ENCODE measurements at places on chromosomes 13 and 19.

- H3K4me1 ChIP-seq, result no peaks in the 10 kb centered on the region
- peak; percentile 23 for DNase-seq
- H3K27ac ChIP-seq, result no peak within 1 kb of the TSS
- no peaks in the 10 kb centered on the region for H3K36me3 ChIP-seq
- no peak within 1 kb of the TSS for H3K4me3 ChIP-seq
Observed at GRCh38 chr19:6481541-6482342, at the start of gene DENND1C. Gene DENND1C (minus strand): TSS chr19:6481787. CDS start chr19:6481695, 92 bp downstream.

DNA sequence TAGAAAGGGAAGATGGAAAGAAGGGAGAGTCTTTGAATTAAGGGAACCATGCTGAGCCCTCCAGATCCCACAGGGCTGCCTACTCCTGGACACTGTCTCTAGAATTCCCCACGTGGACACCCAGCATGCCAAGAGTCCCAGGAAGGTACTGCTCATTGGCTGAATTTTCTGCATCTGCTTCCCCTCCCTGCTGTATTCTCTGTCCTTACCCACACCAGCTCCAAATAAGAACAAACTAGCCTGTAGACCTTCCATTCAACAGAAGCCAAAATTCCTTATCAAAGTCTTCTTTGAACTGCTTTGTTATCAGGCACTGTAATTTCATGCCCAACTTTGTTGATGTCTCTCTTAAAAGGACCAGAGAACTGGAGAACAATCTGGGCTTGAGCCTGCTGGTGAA is 305.9 kb upstream of the ARGLU1 start:
- no peak overlapping the region for H3K27ac ChIP-seq
- H3K27me3 ChIP-seq, result no peaks in the 10 kb centered on the region
- H3K4me3 ChIP-seq, result no peak overlapping the region
- H3K36me3 ChIP-seq, result no peaks in the 10 kb centered on the region

GRCh38 chr13:66040506-66040905 is 1189.6 kb downstream of the PCDH9 start:
- H3K4me3 ChIP-seq, result no peak overlapping the region
- DNase-seq, result no peak
- H3K27me3 ChIP-seq, result no peaks in the 10 kb centered on the region
- H3K4me1 ChIP-seq, result no peaks in the 10 kb centered on the region
- no peaks in the 10 kb centered on the region for H3K36me3 ChIP-seq

- no peak overlapping the region for H3K27ac ChIP-seq
- DNase-seq, result no peak
- H3K4me3 ChIP-seq, result no peak overlapping the region
- H3K4me1 ChIP-seq, result no peaks in the 10 kb centered on the region
Observed at GRCh38 chr13:48403151-48403631, 9.7 kb downstream of the LPAR6 start.

- H3K27me3 ChIP-seq, result no peaks in the 10 kb centered on the region
- no peaks in the 10 kb centered on the region for H3K4me1 ChIP-seq
- H3K36me3 ChIP-seq, result no peaks in the 10 kb centered on the region
- no peak for DNase-seq
- H3K27ac ChIP-seq, result no peak overlapping the region
- no peak overlapping the region for H3K4me3 ChIP-seq
Observed at GRCh38 chr13:98681049-98681448, 71.4 kb downstream of the SLC15A1 start.

DNA sequence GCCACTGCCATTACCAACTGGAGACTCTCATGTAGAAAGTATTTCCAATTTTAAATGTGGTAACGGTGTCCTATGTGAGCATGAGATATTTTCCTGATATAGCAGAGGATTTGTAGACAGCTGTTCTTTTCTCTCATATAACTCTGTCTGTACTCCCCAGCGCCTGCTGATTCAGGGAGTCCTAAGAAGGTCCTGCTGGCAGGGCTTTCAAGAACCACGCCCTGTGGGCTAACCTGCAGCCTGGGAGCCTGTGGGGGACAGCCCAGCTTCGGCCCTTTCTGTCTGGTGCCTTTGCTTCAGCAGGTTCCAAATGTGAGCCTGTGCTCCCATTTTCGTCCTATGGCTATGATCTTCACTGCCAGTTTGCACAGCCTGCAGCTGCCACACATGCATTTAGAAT is 316.8 kb downstream of the ATP8A2 start:
- no peak overlapping the region for H3K27ac ChIP-seq
- H3K27me3 ChIP-seq, result no peaks in the 10 kb centered on the region
- H3K36me3 ChIP-seq, result no peaks in the 10 kb centered on the region
- H3K4me3 ChIP-seq, result no peak overlapping the region
- H3K4me1 ChIP-seq, result peaks cover 10% of the 10 kb centered on the region

DNA sequence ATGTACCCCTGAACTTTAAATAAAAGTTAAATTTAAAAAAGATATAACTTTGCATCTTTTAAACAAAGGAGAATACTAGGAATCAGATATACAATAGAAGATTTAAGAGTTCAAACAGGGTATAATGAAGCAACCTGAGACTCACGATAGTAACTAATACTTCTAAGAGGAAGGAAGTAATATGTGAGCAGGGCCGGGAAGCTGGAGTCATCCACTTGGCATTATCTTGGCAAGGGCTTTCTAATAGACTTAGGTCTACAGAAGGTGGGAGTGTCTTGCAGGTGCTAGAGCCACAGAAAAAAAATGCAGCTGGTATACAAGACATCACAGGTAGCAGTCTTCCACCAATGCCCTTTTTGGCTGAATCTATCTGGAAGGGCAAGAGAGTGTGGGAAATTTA is 231.9 kb downstream of the KCTD12 start:
- no peak overlapping the region for H3K27ac ChIP-seq
- no peaks in the 10 kb centered on the region for H3K27me3 ChIP-seq
- H3K4me1 ChIP-seq, result peaks cover 3% of the 10 kb centered on the region

GRCh38 chr13:104408733-104409132 is 1342.5 kb upstream of the SLC10A2 start:
- H3K36me3 ChIP-seq, result no peaks in the 10 kb centered on the region
- peak; percentile 2 for DNase-seq
- no peak overlapping the region for H3K4me3 ChIP-seq
- H3K27ac ChIP-seq, result no peak overlapping the region
- no peaks in the 10 kb centered on the region for H3K27me3 ChIP-seq

- no peaks in the 10 kb centered on the region for H3K36me3 ChIP-seq
- DNase-seq, result no peak
- no peak overlapping the region for H3K4me3 ChIP-seq
- H3K27me3 ChIP-seq, result no peaks in the 10 kb centered on the region
Observed at GRCh38 chr19:3302755-3303154, 63.6 kb upstream of the NFIC start.

DNA sequence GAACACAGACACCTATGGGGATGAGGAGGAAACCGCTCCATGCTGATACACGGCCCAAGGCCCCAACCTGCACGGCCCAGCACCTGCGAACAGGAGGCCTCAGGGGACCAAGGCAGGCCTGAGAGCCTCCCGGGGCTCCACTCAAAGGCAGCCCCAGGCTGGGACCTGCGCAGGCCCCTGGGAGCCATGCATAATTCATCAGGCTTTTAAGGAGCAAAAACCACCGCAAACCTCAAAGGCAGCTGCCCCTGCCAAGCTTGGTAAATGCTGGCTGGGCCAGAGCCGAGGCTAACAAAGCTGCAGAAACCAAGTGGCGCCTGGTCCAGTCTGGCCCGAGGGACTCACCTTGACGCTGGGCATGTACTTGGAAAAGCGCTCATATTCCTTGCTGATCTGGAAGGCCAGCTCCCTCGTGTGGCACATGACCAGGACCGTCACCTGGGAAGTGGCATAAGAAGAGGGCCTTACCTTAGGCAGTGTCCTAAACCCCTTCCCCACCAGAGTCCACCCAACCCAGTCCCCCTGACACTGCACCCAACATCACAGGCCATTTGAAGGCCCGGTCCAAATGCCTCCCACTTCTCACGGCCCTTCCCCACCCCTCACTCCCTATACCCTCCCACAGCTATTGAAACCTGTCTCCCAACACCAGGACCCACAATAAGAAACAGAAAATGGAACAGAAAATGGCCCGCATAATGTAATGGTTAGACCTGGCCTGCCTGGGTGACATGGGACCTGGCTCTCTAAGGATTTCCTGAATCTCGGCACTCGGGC is 7.8 kb downstream of the DDX39A start:
- H3K36me3 ChIP-seq, result peaks cover 40% of the 10 kb centered on the region
- H3K27me3 ChIP-seq, result no peaks in the 10 kb centered on the region
- no peak overlapping the region for H3K27ac ChIP-seq
- no peak for DNase-seq
- no peak overlapping the region for H3K4me3 ChIP-seq
- H3K4me1 ChIP-seq, result peaks cover 3% of the 10 kb centered on the region

GRCh38 chr13:45691251-45691650 is 10.9 kb upstream of the CBY2 start:
- H3K4me3 ChIP-seq, result no peak overlapping the region
- no peaks in the 10 kb centered on the region for H3K27me3 ChIP-seq
- H3K27ac ChIP-seq, result no peak overlapping the region
- DNase-seq, result no peak
- peaks cover 4% of the 10 kb centered on the region for H3K4me1 ChIP-seq
- H3K36me3 ChIP-seq, result no peaks in the 10 kb centered on the region

DNA sequence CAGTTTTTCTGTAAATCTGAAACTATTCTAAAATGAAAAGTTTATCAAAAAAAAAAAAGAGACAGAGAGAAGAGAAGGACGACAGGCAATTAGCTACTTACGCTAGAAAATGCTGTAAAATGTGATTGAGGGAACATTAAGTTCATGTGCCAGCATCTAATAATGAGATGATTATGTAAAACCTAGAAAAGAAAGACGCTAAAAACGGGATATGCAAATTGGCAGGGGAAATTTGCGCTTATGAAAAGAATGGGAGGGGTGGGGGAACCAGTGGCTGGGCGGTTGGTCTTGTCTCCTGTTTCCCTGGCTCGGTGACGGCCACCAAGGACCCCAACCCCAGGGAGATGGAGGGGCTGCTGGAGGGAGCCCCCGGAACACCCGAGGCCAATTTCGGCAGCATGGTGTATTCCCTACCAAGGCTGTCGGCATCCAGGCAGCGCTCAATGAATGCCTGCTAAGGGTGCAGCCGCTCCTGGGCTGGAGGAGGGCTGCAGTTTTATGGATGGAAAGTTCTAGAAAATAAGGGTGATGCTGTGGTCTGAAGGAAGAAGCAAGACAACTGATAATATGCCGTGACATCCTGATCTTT is 34.2 kb downstream of the GNG7 start:
- peaks cover 14% of the 10 kb centered on the region for H3K4me1 ChIP-seq
- H3K4me3 ChIP-seq, result no peak overlapping the region
- no peaks in the 10 kb centered on the region for H3K27me3 ChIP-seq
- H3K36me3 ChIP-seq, result no peaks in the 10 kb centered on the region

- no peaks in the 10 kb centered on the region for H3K27me3 ChIP-seq
- no peak for DNase-seq
- no peaks in the 10 kb centered on the region for H3K36me3 ChIP-seq
- H3K4me1 ChIP-seq, result no peaks in the 10 kb centered on the region
- no peak overlapping the region for H3K27ac ChIP-seq
Observed at GRCh38 chr13:68064001-68064770, 834.0 kb upstream of the PCDH9 start.

GRCh38 chr19:46990991-46991676 is 28.5 kb upstream of the NPAS1 start:
- peak; percentile 86 for DNase-seq
- peaks cover 5% of the 10 kb centered on the region for H3K36me3 ChIP-seq
- peak overlapping the region; percentile 69 for H3K27ac ChIP-seq
- H3K4me3 ChIP-seq, result no peak overlapping the region

DNA sequence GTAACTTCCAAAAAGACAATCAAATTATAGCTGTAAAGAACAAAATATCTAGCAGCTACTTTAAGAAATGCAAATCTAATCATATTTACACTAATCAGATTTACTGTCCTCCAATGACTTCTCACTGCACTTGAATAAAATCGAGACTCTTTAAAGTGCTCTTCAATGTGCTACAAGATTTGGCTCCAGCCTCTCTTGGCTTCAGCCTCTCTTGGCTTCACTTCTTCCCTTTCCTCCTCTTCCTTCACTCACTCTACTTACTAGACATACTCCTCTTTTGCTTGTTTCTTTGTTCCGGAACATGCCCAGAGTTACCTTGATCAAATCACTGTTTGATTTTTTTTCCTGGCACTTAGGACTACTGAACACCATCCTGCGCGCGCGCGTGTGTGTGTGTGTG is 495.4 kb downstream of the LMO7 start:
- H3K4me3 ChIP-seq, result no peak overlapping the region
- H3K36me3 ChIP-seq, result no peaks in the 10 kb centered on the region
- H3K4me1 ChIP-seq, result peaks cover 71% of the 10 kb centered on the region
- peak overlapping the region; percentile 76 for H3K27ac ChIP-seq
- DNase-seq, result no peak

DNA sequence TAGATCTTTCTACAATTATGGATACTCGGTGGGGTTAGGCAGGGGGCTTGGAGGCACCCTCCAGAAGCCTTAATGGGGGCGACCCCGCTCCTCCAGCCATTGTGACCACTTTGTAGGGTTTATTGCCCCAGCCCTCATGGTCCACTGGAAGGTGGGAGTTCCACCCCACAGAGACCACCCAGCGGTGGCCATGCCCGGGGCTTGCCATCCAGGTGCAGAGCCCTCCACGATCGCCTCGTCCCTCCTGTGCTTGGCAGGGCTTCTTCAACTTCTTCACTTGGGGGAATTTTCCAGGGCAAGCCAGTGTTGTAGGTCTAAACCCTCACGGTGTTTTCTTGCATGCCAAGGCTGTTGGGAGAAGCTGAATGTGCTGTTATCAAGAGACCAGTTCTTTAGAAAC is 16.1 kb downstream of the ZNF536 start:
- no peak overlapping the region for H3K4me3 ChIP-seq
- H3K27ac ChIP-seq, result no peak overlapping the region
- H3K4me1 ChIP-seq, result peaks cover 4% of the 10 kb centered on the region
- DNase-seq, result no peak
- H3K36me3 ChIP-seq, result no peaks in the 10 kb centered on the region
- H3K27me3 ChIP-seq, result peaks cover 61% of the 10 kb centered on the region

DNA sequence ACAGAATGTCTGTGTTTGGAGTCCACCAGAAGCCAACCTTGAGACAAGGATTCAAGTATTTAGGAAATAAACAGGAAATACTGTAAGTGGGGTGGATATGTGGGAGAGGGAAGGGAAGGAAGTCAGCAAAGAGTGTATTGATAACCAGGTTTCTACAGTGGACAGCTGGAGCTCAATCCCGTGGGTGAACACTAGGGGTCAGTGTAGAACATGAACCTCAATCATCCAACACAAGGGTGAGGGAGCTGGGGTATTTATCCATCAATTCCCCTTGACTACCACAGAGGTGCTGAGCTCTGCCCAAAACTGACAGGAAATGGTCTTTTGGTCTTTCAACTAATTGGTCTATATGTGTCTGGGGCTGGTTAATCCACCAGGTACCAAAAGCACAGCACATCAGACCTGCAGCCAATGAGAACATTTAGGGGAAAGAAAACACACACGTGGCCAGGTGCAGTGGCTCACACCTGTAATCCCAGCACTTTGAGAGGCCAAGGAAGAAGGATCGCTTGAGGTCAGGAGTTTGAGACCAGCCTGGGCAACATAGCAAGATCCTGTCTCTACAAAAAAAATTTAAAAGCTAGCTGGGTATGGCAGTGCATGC is 5.6 kb upstream of the SYDE1 start:
- H3K36me3 ChIP-seq, result no peaks in the 10 kb centered on the region
- H3K4me1 ChIP-seq, result no peaks in the 10 kb centered on the region
- no peak overlapping the region for H3K4me3 ChIP-seq
- no peaks in the 10 kb centered on the region for H3K27me3 ChIP-seq

All from cardiac muscle cell (in vitro differentiated cells and primary cell).